Muscle of back (tissue), 13 donors: ENCODE measurements at places on chromosomes 7 and 10.

DNA sequence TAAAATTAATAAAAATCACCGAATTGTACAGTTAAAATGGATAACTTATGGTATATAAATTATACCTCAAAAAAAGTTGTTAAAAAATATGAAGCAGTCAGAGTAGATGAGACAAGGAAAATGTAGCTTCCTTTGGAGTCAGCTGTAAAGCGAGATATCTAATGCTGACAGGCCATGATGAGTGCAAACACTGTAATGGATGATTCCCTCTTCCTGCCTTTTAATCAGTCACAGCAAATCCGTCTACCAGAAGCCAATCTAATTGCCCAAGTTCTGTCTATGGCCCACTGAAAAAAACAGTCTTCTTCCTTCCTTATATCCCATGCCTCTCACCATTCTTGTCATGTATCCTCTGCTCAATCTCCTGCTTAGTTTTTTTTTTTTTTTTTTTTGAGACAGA, 59.9 kb upstream of the DNAJB12 start:
- no peak for DNase-seq

DNA sequence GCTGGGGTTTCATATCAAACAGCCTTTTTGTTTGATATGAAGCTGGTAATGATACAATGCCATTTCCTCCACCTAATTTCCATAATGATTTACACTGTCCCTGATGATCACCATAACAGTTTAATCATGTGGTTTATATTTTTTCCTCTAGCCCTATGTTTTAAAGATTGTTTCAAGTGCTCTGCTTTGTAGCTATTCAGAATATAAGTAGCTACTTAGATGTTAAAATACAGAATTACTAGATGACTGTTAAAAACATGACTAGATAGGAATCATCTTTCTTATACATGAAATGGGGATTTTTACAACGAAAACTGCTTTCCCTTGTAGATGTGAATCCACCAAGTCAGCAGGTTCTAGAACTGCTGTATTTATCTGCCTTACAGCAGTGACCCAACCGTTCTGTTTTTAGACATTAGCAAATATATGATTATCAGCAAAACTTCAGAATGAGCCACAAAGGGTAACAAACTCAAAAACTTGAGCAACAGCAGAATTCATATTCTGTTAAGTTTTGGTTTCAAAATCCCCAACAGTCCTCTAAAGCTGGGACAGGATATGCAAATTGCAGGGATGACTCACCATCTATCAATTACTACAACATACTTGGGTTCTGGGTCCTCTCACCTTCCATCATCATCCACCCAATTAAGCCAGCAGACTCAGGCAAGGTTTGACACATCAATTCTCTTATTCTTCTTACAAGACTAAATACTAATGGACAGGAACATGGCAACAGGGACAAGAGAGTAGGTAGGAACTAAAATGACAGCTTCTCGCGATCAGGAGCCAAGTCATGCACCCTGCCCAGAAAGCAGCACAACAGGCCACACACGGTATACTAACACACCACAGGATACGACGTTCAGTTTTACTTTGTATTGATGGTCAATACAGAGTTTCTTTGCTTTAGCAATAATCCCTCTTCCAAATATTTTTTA, 83.9 kb downstream of the PIP4K2A start:
- no peak for DNase-seq

- no peak for DNase-seq
Observed at GRCh38 chr10:21501091-21501490, 24.4 kb downstream of the SKIDA1 start.

DNA sequence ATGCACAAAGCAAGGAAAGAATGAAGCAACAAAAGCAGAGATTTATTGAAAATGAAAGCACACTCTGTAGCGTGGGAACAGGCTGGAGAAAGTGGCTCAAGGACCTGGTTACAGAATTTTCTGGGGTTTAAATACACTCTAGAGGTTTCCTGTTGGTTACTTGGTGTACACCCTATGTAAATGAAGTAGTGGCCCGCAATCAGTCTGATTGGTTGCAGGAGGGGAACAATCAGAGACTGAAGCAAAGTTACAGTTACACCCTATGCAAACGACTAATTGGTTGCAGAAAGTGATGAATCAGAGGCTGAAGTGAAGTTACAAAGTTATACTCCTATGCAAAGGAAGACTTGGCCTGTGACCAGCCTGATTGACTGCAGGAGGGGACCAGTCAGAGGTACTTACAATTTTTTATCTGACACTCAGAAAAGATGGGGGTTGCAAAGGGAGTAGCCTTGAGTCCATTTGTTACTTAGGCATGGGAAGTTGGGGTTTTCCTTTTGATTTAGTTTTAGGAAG, 3.6 kb upstream of the MTPN start:
- DNase-seq: peak; percentile 59

DNA sequence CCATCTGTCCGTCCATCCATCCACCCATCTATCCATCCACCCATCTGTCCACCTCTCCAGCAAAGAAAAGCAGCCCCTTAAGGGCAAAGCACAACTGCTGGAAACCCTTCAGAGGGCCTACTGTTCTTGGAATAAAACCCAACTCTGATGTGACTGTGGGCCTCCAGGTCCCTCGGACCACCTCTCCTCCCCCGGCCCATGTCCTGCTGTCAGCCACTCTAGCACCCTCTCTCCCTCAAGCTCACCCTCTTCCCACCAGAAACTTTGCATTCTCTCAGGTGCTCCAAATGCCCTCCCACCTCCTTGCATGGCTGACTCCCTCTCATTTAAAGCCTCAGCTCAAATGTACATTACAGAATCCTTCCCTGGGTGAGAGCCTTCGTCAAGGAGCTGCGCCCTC, 110.3 kb downstream of the ARHGAP22 start:
- DNase-seq: no peak

GRCh38 chr10:79434821-79435251, 10.6 kb downstream of the ZCCHC24 start:
- peak; percentile 74 for DNase-seq
